Anterior cingulate cortex (tissue), 58 donors: ENCODE measurements at places on chromosomes 12 and 14.

DNA sequence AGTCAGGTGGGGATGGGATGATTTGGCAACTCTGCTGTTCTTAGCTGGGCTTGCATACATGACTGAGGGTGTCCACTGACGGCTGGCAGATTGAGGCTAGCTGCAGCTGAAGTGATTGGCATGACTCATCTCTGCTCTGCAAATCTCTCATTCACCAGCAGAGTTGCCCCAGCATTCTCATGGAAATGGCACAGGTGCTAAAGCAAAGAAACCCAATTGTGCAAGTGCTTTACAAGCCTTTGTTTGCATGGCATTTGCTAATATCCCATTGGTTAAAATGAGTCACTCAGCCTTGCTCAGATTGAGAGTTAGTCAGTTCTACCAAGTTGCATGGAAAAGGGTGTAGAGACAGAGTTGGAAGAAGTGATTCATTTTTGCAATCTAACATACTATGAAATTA lies 389.7 kb upstream of the FAR2 start:
- no peak for DNase-seq

DNA sequence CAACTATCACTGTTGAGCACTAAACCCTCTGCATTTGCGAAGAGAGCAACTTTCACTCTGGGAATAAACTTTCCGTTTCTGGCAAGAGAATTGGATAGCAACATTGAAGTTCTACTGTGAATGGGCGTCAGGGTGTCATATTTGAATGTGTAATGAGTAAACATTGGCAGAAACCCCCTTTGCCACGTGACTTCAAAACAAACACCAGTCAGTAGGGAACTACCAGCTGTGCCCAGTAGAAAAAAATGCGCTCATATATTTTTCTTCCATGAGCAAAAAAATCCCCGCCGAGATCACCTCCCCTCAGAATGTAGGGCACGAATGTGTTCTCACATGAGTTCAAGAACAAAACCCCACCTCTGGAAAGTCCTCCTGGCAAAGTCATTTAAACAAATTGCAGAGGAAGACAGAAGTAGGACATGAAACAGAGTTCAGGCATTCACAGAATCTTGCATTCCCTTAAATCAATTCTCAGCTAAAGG lies 80.6 kb downstream of the BTG1 start:
- peak; percentile 2 for DNase-seq

- DNase-seq = no peak
These were observed 94.1 kb downstream of the NINJ2 start for GRCh38 chr12:569091-569676.

DNA sequence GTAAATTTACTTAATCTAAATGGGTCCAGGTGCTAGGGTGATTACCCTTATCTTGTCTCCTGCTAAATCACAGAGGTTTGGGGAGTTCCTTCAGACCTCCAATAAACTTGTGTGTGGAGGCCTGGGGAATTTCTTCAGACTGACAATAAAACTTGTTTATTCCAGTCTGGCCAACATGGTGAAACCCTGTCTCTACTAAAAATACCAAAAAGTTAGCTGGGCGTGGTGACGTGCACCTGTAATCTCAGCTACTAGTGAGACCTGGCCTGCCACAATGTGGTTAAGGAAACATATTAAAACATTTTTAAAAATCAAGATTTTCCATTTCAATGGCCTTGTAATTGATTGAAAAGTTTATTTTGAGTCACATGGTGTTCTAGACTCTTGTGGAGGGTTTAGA lies 126.9 kb upstream of the FGD4 start:
- DNase-seq = no peak

DNA sequence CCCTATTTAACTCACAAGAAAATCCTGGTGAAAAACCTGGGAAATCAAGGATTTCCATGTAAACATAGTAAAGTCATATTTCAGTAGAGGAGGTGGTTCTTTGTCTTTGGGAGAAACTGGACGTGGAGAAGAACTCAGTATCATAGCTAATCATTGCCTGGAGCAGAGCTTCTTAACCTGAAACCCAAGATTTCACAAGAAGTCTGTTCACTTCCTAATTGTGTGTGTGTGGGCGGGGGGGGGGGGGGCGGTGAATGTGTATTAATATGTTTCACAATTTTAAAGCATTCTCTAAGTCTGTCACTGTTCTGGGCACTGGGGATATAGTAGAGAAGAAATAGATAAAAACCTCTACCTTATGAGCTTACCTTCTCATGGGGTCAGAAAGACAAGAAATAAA lies 96.7 kb upstream of the PPP4R3A start:
- no peak for DNase-seq
